Activated CD8-positive, alpha-beta T cell treated with anti-CD3 and anti-CD28 coated beads for 36 hours (primary cell): ENCODE measurements at places on chromosomes 16 and 17. TPM values are rescaled to one million over a fixed set of nuclear protein-coding genes. Genes with fewer than 3 reads are reported as not detected.

- H3K27me3 ChIP-seq: no peaks in the 10 kb centered on the region
- DNase-seq: peak; percentile 97
- H3K27ac ChIP-seq: peak overlapping the region; percentile 93
- H3K36me3 ChIP-seq: peaks cover 77% of the 10 kb centered on the region
Measured at GRCh38 chr16:87853411-87854052, 15.8 kb downstream of the SLC7A5 start.

DNA sequence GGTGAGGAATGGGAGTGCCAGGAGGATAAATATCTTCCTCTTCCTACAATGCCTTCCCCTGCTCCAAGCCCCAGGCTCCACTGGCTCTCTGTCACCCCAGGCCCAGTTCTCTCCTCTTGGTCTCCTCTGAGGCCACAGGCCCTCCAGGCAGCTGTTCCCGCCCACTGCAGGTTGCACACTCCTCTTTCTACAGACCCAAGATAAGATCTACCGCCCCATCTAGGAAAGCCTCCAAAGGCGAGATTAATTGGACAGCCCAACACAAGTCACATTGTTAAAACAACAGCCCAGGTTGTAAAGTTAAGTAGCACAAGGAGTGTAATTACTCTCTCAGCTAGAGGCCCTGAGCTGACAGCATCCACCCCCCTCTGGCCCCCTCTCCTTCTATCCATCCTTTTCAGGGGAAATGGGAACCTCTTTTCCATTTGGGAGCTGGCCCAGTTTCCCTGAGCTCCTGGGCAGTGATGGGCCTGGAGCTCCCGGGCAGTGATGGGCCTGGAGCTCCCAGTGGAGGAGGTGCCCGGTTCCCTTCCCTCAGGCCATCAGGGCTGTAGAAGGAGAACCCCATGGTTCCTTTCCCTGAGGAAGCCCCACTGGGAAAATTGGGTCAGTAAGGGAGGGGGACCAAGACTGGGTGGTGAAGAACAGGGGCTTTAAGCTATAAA lies 7.3 kb downstream of the DLX4 start:
- no peak for DNase-seq
- no peak overlapping the region for H3K4me3 ChIP-seq
- peaks cover 38% of the 10 kb centered on the region for H3K27me3 ChIP-seq
- H3K4me1 ChIP-seq: peaks cover 8% of the 10 kb centered on the region
- no peaks in the 10 kb centered on the region for H3K36me3 ChIP-seq

The PIK3R5 gene
- total RNA-seq: 46.7 TPM

The TMEM235 gene
- not detected for total RNA-seq

- no peaks in the 10 kb centered on the region for H3K27me3 ChIP-seq
- no peak overlapping the region for H3K27ac ChIP-seq
- no peak overlapping the region for H3K4me3 ChIP-seq
- no peaks in the 10 kb centered on the region for H3K36me3 ChIP-seq
- no peaks in the 10 kb centered on the region for H3K4me1 ChIP-seq
Measured at GRCh38 chr17:49588726-49589576, 13.3 kb downstream of the NXPH3 start.
